Heart left ventricle (tissue), 16 donors: ENCODE measurements at places on chromosomes 1 and 21. TPM values are rescaled to one million over a fixed set of nuclear protein-coding genes. Genes with fewer than 3 reads are reported as not detected.

The TXNDC12 gene
- 33.5 TPM for polyA plus RNA-seq

GRCh38 chr1:168673974-168674683 is 54.9 kb downstream of the DPT start:
- no peak overlapping the region for H3K4me3 ChIP-seq
- H3K4me1 ChIP-seq = no peaks in the 10 kb centered on the region
- no peak for DNase-seq
- no peak overlapping the region for H3K27ac ChIP-seq
- H3K27me3 ChIP-seq = no peaks in the 10 kb centered on the region
- H3K36me3 ChIP-seq = no peaks in the 10 kb centered on the region

DNA sequence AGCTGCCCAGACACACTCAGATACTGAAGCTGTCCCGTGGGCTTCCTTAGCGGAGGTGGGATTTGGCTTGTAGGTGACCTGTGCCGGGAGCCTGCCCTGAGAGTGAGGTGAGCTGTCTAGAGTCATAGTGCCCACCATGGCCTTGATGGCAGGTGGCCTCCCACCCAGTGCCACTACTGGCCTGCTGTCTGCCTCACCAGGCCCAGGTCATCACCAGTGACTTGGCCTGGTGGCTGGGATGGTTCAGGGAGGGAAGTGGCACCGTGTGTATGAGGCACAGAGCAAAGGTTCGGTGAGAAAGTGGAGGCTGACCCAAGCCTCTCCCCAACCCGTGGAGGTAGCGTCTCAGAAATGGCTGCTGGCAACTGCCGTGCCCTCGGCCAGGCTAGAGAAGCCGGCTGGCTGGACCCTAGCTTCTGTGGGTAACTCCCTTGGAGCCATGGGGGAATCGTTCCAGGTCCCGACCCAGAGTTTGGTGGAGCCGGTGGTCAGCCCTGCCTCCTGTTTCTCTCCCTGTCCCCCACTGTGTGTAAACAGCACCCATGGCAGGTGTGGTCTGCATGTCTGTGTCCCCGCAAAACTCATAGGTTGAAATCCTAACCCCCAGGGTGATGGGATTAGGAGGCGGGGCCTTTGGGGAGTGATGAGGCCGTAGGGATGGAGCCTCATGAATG is 155.4 kb upstream of the C1orf174 start:
- peak; percentile 40 for DNase-seq
- no peak overlapping the region for H3K27ac ChIP-seq
- H3K4me3 ChIP-seq = no peak overlapping the region
- no peaks in the 10 kb centered on the region for H3K36me3 ChIP-seq
- no peaks in the 10 kb centered on the region for H3K4me1 ChIP-seq

- no peak overlapping the region for H3K27ac ChIP-seq
- H3K36me3 ChIP-seq = no peaks in the 10 kb centered on the region
- no peak overlapping the region for H3K4me3 ChIP-seq
- peaks cover 25% of the 10 kb centered on the region for H3K4me1 ChIP-seq
- no peak for DNase-seq
Observed at GRCh38 chr1:47713333-47713953, 275.6 kb downstream of the FOXD2 start.

- H3K36me3 ChIP-seq = no peaks in the 10 kb centered on the region
- H3K4me3 ChIP-seq = peak within 1 kb of the TSS; percentile 0
- H3K27me3 ChIP-seq = no peaks in the 10 kb centered on the region
- DNase-seq = peak; percentile 89
Observed at GRCh38 chr1:159945483-159946241, at the start of gene IGSF9. Gene IGSF9, minus strand, starts transcription at chr1:159945613. Its CDS starts 2,159 bp downstream, at chr1:159943454.

DNA sequence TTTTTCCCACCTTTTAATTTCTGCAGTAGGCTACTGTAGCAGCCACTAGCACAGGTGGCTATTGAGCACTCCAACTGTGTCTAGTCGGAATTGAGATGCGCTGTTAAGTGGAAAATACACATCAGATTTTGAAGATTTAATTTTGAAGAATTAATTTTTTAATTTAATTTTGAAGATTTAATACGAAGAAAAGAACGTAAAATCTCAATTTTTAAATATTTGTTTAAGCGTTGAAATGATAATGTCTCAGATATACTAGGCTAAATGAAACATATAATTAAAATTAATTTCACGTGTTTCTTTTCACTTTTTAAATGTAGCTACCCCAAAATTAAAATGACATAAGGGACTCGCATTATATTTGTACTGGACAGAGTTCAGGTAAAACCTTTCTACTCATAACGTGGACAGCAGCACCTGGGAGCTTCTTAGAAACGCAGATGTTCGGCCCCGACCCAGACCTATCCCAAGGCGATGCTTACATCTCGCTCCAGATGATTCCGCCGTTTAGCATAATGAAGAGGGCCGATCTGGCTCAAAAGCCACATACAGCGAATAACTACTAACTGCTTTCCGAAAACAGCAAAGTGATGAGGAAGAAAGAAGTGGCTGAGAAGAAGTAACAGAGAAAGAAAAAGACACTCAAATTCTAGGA is 717 bp downstream of the CRYZL1 start:
- H3K36me3 ChIP-seq = no peaks in the 10 kb centered on the region
- H3K4me1 ChIP-seq = no peaks in the 10 kb centered on the region
- no peak for DNase-seq

The COL24A1 gene
- polyA plus RNA-seq = 0.07 TPM

The OR14K1 gene
- not detected for polyA plus RNA-seq

DNA sequence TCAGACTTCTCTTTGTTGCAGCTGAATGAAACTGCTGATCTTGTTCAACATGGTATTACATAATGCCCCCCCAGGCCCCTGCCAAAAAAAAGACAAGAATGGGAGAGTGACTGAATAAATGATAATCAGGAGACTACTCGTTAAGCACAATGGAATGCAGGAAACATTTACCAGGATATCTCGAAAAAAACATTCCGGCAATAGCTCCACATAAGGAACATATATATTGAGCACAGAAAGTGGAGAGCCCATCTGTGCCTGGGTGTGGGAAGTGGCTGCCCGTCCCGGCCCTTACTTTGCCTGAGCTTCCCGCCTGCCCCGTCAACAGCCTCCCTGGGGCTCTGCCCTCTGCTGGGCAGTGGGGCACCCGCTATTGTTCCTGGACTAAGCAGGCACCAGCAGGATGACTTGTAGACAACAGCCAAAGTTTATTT is 13.3 kb downstream of the TRIM11 start:
- H3K27ac ChIP-seq = peak overlapping the region; percentile 52
- DNase-seq = peak; percentile 68
- H3K4me1 ChIP-seq = peaks cover 10% of the 10 kb centered on the region
- H3K4me3 ChIP-seq = no peak overlapping the region
- no peaks in the 10 kb centered on the region for H3K27me3 ChIP-seq

DNA sequence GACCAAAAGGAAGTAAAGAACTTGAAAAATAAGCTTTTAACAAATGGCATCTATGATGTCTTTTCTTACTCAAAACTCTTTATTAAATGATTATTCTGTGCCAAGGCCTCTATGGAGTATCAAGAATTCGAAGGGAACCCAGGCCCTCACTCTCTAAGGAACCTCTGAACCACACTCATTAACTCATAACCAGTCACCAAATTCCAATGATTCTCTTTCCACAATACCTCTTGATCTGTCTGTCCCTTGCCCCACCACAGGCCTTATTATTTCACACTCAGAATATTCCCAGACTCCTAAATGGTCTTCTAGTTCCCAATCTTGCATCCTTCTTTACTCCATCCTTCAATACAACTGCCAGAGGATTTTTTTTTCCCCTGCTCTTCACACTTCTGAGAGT is 37.0 kb downstream of the PCSK9 start:
- H3K4me3 ChIP-seq = no peak overlapping the region
- no peaks in the 10 kb centered on the region for H3K27me3 ChIP-seq
- H3K27ac ChIP-seq = no peak overlapping the region
- DNase-seq = no peak
- peaks cover 6% of the 10 kb centered on the region for H3K4me1 ChIP-seq
- peaks cover 100% of the 10 kb centered on the region for H3K36me3 ChIP-seq

DNA sequence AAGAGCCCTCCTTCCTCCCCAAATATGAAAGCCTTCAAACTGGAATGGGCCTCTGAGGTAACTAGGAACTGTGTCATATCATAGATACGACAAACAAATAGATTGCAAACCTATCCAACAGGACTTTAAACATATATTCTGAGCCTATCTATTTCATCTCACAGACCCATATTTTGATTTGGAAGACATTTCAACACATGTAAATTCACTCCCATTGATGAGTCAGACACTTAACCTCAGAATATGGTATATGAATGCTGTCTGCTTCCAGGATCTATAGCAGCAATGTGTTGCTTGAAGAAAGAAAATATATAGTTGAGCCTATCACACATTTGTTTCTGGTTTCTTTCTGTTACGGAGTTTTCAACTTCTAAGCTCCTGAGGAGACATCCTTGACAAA is 221.9 kb upstream of the SAMSN1 start:
- no peak overlapping the region for H3K27ac ChIP-seq
- no peak for DNase-seq
- no peaks in the 10 kb centered on the region for H3K27me3 ChIP-seq
- H3K36me3 ChIP-seq = no peaks in the 10 kb centered on the region
- no peaks in the 10 kb centered on the region for H3K4me1 ChIP-seq

The NUP210L gene
- not detected for polyA plus RNA-seq

GRCh38 chr1:84152649-84153056 is 8.6 kb downstream of the PRKACB start:
- H3K4me3 ChIP-seq = no peak overlapping the region
- no peak for DNase-seq
- no peaks in the 10 kb centered on the region for H3K36me3 ChIP-seq
- H3K27me3 ChIP-seq = no peaks in the 10 kb centered on the region
- no peaks in the 10 kb centered on the region for H3K4me1 ChIP-seq

The BSND gene
- not detected for polyA plus RNA-seq

GRCh38 chr1:209988706-209989105 is 50.7 kb downstream of the SYT14 start:
- H3K36me3 ChIP-seq = no peaks in the 10 kb centered on the region
- no peaks in the 10 kb centered on the region for H3K27me3 ChIP-seq
- no peak overlapping the region for H3K27ac ChIP-seq
- no peaks in the 10 kb centered on the region for H3K4me1 ChIP-seq
- DNase-seq = no peak

The ASTN1 gene
- 0.19 TPM for polyA plus RNA-seq

- no peak overlapping the region for H3K27ac ChIP-seq
- no peaks in the 10 kb centered on the region for H3K27me3 ChIP-seq
- H3K4me3 ChIP-seq = no peak overlapping the region
- no peak for DNase-seq
- H3K4me1 ChIP-seq = no peaks in the 10 kb centered on the region
Observed at GRCh38 chr1:245094954-245095353, 59.8 kb upstream of the KIF26B start.

The DIRAS3 gene
- 10.9 TPM for polyA plus RNA-seq

The TTC22 gene
- polyA plus RNA-seq = 0.06 TPM

DNA sequence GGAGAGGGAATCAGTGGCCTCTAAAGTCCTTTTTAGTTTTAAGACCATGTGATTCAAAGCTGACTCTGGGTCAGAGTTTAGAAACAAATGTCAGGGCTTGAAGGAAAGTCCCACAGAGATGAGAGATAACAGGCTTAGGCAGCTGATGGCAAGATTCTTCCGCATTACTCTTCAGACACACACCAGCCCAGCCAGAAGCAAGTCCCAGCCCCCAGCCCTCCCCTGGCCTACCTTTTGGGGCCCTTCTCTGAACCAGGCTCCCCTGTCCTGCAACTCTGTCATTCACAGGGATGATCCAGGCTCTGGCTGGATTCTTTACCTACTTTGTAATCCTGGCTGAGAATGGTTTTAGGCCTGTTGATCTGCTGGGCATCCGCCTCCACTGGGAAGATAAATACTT is 13.1 kb upstream of the CASQ1 start:
- no peaks in the 10 kb centered on the region for H3K4me1 ChIP-seq
- no peak overlapping the region for H3K27ac ChIP-seq
- no peaks in the 10 kb centered on the region for H3K36me3 ChIP-seq
- no peak for DNase-seq
- no peak overlapping the region for H3K4me3 ChIP-seq

DNA sequence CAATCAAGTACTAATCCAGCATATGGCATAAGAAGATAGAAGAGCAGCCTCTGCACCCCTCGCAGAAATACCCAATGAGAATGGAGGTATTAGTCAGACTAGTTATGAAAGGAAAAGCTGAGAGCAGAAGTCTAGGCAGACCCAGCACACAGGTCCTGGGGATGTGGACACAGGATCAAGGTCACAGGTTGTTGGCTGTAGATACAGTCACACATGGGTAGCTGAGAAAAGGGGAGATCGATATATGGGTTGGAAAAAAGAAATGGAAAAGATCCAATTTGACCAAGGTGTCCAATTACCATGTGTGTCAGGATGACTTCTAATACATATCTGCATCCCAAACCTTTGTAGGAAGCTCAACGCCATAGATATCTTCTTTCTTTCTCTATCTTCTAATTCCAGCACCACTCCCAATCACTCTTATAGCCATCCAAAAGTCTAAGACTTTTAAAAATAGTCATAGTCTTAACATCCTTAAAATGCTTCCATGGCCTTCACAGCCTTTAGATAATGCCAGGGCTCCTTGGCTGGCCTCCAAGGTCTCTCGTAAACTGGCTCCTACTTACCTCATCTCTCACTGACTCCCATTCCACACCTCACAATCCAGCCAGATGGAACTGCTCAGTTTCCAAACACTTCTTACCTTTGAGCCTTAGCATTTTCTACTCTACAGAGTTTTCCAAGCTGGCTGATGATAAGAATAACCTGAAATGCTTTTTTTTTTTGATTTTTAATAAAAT is 8.3 kb upstream of the ZC3H11B start:
- no peak for DNase-seq
- no peaks in the 10 kb centered on the region for H3K27me3 ChIP-seq
- H3K4me3 ChIP-seq = no peak overlapping the region
- no peaks in the 10 kb centered on the region for H3K36me3 ChIP-seq
- no peaks in the 10 kb centered on the region for H3K4me1 ChIP-seq

- H3K27ac ChIP-seq = no peak overlapping the region
- peaks cover 47% of the 10 kb centered on the region for H3K27me3 ChIP-seq
- no peak overlapping the region for H3K4me3 ChIP-seq
- DNase-seq = no peak
- no peaks in the 10 kb centered on the region for H3K36me3 ChIP-seq
- H3K4me1 ChIP-seq = no peaks in the 10 kb centered on the region
Observed at GRCh38 chr1:156413391-156414246, 44.6 kb downstream of the RHBG start.

The STYXL2 gene
- polyA plus RNA-seq = 55.0 TPM

DNA sequence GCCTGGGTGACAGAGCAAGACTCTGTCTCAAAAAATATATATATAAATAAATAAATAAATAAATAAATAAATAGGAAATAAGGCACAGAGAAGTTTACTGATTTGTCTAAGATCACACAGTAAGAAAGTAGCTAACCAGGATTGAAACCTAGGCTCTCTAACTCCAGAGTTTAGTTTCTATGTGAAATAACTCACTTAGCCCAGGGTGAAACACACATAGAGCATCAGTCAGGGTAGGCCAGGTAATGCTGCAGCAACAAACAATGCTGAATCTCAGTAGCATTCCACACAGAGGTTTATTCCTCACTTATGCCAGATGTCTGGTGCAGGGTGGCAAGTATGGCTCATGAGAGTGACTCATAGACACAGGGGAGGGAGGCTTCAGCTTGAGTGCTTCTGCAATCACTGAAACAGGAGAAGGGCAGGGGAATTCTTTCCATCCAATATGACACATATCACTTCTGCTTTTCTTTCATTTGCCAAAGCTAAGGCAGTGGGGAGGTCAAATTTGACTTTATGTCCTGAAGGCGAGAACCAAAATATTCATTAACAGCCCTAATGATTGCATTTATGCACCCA is 37.1 kb upstream of the KANK4 start:
- DNase-seq = no peak
- no peaks in the 10 kb centered on the region for H3K36me3 ChIP-seq
- H3K27me3 ChIP-seq = no peaks in the 10 kb centered on the region
- H3K27ac ChIP-seq = no peak overlapping the region

The SUMO3 gene
- 22.0 TPM for polyA plus RNA-seq

- H3K36me3 ChIP-seq = no peaks in the 10 kb centered on the region
- no peak for DNase-seq
- H3K27me3 ChIP-seq = no peaks in the 10 kb centered on the region
Observed at GRCh38 chr1:94873520-94874351, 53.2 kb downstream of the CNN3 start.

The ADCY10 gene
- polyA plus RNA-seq = 0.25 TPM
